ENCODE measurements at places on chromosomes 1 and 21.

DNA sequence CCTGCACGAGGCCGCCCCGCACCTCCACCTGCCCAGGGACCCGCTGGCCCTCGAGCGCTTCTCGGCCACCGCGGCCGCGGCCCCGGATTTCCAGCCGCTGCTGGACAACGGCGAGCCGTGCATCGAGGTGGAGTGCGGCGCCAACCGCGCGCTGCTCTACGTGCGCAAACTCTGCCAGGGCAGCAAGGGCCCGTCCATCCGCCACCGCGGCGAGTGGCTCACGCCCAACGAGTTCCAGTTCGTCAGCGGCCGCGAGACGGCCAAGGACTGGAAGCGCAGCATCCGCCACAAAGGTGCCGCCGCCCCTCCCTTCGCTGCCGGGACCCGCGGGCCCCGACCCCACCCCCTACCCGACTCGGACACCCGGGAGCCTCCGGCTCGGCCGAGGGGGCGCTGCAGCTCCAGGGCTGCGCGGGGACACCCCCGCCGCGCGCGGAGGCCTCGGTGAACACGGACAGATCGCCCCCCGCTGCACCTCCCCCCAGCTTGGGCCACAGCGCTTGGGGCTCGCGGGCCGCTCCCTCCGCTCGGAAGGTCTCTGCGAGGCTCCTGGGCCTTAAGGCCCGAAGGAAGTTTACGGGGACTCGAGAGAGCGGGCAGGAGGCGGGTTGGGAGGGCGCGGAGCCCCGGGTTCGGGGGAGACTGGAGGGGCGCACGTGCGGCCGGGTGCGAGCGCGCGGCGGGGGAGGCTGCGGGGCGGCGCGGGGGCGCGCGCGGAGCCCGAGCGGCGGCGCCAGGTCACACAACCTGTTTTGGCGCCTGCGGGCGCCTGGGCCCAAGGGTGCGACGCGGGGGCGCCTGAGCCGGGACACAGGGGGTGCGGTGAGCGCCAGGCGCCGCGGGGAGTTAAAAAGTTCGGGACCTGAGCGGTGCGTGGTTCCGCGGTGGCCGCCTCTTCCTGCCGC, 1.2 kb downstream of the SAMD11 start:
- no peak for DNase-seq

- DNase-seq, result no peak
Measured at GRCh38 chr1:164423136-164423535, 135.8 kb upstream of the PBX1 start.

DNA sequence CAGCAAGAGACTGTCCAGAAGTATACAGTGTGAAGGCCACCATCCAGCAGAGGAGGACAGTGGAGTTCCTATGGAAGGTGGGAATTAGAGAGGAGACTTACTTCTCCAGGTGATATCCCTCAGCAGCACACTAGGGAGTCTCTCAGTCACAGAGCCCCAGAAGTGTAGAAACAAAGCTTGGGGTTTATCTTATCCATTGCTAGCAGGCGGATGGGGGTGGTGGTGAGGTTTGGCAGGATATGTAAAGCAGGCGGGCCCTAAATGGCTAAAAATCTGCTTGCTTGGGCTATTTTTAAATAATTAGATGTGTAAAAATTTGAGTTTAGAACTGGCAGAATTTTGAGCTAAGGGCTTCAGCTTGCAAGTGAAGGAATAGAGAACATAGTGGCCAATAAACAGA, 50.1 kb upstream of the RGS18 start:
- no peak for DNase-seq

DNA sequence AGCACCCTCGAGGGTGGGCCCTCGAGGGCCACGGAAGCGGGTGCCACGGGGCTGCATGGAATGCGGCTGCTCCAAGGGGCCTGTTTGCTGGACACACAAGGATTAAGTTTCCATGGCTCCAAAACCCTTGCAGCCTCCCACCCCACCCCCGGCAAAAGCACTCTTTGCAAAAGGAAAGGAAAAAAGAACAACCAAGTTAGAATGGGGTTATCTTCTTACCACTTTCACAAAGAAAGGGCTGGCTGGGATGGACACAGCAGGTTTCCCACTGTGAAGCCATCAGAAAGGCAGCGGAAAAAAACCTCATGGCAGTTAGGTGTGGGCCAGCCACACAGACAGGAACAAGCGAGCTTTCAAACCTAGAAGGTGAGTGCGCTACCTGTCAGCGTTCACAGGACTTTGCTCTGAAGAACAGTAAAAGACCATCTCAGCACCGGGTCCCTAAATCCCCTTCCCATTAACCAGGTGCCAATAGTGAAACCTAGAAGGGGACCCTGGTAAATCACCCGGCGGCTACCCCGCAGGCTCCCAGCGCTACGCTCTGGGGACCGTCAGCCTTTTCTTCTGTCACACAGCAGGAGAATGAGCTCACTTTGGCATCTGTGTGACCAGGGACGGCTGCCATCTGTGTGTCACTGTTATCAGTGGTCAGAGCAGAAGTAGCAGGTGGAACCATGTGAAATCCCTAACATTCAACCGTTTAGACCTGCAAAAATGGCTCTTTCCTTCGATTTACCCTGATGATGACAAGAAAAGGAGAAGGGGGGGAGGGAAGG, 93.0 kb downstream of the SIM2 start:
- DNase-seq, result no peak

DNA sequence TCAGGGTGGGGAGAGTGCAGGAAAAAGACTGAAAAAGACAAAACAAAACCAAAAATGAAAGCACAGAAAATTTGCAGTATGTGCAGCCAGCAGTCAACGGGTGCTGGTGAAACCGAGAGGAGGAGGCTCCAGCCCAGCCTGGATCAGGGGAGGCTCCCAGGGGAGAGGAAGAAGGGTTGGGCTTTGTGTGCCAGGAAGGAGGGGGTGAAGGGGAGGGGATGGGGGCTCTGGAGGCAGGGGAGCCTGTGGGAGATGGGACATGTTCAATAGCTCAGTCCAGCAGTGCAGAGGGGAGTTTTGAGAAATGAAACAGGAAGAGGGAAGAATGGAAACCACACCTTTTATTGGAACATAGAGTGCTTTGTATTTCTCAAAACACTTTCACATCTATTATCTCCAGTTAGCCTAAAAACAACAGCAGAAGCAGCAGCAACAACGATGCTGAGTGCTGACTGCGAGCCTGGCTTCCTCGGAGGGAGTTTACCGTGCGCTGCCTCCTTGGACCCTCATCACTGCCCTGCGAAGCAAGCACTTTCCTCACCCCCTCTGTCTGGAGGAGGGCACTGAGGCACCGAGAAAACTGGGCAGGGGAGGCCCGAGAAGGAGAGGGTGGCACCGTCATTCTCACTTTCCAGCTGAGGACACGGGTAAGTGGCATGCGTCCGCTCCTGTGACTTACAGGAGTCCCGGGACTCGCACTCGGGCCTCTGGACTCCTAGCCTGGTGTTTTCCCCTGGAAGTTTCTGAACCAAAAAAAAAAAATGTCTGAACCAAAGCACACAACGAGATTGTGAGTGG, 62.9 kb downstream of the MDM4 start:
- DNase-seq, result peak; percentile 56

DNA sequence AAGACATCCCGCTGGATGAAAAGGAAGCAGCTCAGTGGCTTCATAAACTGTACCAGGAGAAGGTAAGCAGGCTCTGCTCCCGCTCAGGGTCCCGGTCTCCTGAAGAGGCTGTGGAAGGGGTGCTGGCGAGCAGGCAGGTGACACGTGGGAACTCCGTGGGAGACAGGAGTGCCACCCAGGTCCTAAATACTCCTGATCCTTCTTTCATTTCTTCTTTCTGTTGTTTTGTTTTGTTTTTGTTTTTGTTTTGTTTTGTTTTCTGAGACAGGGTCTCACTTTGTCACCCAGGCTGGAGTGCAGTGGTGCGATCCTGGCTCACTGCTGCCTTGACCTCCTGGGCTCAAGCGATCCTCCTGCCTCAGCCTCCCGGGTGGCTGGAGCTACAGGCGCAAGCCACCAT, 34.0 kb upstream of the TRAPPC10 start:
- no peak for DNase-seq

- DNase-seq, result no peak
Measured at GRCh38 chr1:228994676-228995594, 259.7 kb downstream of the RHOU start.

DNA sequence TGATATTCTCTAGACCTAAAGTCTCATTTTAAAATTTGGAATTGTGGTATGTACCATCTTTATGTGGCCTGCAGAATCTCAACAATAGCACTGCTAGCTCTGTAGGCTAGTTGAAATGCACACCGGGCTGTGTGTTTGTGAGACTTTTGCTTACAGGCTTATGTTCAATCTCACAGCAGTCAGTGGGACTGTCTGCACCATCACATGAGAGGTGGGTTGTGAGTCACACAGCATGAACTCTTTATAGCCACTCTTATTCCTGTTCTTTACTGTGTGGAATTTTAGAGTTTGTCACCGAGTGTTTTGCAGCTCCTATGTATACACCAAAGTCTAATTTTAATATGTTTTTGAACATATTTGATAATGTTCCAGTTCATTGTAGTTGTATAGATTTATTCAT, 74.6 kb downstream of the RASAL2 start:
- DNase-seq, result no peak

DNA sequence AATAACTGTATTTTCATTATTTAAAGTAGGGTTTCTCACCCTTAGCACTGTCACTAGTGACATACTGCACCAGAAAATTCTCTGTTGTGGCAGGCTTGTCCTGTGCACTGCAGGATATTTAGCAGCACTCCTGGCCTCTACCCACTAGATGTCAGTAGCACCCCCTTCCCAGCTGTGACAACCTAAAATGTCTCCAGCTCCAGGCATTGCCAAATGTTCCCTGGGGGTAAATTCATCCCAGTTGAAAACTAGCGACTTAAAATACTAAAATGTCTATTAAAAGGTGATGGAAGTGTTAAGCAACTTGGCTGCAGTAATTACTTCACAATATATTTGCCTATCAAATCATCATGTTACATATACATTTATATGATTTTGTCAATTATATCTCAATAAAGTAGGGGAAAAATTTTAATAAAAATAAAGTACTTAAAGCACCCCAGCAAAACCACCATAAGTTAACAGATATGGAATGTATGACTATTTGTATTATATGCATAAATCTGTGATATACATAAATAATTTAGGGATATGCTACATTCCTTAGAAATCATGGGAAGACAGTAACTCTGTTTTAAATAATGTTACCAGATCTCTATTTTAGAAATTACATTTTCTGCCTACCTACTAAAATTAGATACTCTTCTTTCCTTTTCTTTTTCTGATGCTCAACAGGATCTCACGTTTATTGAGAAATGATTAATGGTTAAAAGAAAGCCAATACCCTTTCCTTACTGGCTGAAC, 74.6 kb downstream of the ARID4B start:
- DNase-seq, result peak; percentile 73

DNA sequence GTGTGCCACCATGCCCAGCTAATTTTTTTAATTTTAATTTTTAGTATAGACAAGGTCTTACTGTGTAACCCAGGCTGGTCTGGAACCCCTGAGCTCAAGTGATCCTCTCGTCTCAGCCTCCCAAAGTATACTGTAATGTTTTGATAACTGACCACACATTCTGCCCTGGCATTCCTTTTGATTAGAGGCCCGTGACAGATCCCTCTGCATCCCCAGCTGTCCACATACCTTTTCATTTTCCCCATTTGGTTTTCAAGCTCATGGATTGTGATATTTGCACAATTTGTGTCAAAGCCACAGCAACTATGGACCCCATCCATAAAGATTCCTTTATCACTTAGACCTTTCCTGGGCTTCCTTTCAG, 116.8 kb upstream of the ATP1A1 start:
- DNase-seq, result no peak

- DNase-seq, result no peak
Measured at GRCh38 chr1:84116558-84116957, 27.5 kb upstream of the PRKACB start.

- no peak for DNase-seq
Measured at GRCh38 chr21:34761758-34762330, 93.0 kb downstream of the CLIC6 start.

DNA sequence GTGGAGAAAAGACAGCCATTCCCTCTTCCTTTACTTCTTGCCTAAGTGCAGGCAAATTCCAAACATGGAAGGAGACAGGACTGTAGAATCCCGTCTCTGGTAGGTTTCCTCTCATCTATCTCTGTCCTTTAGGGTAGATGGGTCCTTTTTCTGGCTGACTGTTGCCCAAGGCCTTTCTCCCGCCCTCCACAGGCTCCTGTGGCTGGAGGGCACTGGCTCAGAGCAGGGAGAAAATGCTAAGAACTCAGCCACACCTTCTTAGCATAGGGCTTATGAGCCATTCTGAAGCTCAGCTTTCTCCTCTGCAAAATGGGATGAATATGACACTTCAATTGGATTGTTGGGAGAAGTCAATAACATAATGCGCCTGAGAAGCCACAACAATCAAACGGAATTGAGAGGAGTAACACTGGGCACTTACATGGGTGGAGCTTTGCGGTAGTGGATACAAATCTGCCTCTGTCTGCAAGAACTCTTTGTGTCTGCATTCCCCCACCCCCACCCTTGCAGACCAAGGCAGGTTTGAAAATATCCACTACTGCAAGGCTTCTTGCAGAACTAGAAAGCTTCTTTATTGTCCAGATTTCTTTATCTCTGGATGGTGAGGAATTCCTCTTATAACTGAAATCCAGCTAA, 94.7 kb downstream of the CSMD2 start:
- no peak for DNase-seq

- no peak for DNase-seq
Measured at GRCh38 chr21:29033301-29033700, 8.8 kb downstream of the USP16 start.

DNA sequence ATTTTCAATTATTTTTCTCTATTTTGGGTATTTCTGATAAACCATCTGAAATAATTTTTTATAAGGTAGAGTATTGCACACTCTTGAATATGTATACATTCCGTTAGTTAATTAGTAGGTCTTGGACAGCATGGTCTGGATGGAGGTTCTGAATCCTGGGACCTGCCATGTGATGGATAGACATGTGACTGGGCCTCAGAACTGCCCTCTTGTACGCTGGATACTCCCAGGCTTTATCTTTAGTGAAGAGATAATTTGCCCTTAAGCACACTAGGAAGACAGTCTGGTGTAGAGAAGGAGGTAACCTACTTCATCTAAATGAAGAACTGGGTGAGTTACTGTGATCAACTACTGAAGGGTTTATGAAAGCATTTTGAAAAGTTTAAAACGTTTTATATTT, 48.9 kb downstream of the CNIH3 start:
- no peak for DNase-seq

DNA sequence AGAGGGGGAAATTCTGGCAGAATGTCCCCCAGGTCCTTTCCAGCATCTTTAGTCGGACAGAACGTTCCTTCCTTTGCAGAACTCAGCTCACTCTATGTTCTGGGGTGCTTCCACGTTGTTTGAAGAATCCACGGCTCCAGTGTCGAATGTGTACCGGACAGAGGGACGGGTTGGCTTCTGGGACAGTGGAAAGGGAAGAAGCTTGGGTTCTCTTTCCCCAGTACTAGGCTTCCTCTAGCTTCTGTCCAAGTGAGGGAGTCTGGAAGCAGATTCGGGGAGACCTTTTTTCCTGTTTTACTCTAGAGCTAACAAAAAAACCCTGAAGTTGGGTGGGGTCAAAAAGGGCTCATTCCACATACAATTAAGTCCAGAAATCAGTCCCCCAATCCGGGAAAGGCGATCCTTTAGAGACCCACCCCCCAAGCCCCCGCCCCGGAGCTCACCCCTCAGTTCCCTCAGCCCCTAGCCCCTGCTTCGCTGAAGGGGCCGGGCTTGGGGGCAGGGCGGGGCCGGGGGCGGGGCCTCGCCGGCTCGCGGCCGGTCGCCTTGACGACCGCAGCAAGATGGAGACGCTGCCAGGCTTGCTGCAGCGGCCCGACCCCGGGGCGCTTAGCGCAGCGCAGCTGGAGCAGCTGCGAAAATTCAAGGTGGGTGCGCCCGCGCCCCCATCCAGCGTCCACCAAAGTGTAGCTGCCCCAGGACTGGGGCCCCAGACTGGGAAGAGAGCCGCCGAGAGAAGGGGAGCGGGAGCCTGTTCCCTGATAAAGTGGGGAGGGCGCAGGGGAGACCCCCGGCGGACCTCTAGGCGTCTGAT, at the start of gene RIIAD1:
TSS of gene RIIAD1 (plus strand) at position 549 of the 814 bp plus-strand sequence. CDS start at position 564, 15 bp downstream.
- DNase-seq, result peak; percentile 42

- no peak for DNase-seq
Measured at GRCh38 chr1:47521034-47521881, 83.4 kb downstream of the FOXD2 start.
